Uterus (tissue), 4 donors: ENCODE measurements at places on chromosomes 7 and 10. TPM values are rescaled to one million over a fixed set of nuclear protein-coding genes. Genes with fewer than 3 reads are reported as not detected.
A peak's percentile ranks its signal among the peaks of the same experiment; 100 is the strongest.

DNA sequence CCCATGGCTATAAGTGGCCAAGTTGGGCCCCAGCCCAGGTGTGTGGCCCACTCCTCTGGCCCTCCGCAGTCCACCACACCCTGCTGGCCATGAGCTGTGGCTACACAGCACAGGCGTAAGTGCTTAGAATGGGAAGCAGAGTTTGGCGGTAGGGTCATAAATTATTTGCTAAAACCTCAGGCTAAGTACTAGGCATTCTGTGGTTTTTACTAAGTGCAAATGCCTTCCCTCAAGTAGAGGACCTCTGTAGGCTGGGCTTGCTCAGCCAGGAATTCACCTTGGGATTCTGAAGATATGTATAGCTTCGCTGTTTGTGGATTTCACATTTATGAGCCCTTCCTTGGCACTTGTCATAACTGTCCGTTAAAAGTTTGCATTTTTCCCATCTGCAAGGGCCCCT is 44.8 kb upstream of the LOXL4 start:
- no peaks in the 10 kb centered on the region for H3K4me1 ChIP-seq
- H3K27ac ChIP-seq, result no peak overlapping the region
- H3K4me3 ChIP-seq, result no peak overlapping the region
- no peak for DNase-seq
- no peaks in the 10 kb centered on the region for H3K27me3 ChIP-seq
- H3K36me3 ChIP-seq, result no peaks in the 10 kb centered on the region

DNA sequence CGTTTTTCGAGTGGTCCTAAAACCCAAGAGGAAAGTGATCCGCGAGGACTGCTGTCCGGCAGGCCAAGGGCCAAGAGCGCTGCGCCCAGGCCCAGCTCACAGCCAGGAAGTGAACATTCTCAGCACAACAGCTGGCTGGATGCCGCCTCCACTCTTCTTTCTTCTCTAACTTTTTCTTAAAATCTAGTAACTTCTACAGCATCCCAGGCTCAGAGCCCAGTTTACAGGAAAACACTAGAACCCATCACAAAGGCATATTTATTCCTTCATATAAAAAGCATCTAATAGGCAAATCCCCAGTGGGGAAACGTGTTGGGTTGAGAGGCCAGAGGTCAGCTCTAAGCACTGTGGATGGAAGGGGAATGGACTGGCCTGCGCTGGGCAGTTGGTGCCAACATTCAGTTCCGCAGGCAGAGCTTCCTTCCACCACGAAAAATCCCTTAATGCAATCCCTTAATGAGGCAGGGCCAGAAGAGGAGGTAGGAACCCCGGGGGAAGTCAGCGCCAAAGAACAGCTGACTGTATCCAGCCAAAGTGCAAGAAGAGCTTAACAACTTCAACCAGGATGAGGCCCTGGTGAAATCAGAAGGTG is 74.8 kb downstream of the ZRANB1 start:
- DNase-seq, result peak; percentile 62
- H3K4me1 ChIP-seq, result peaks cover 26% of the 10 kb centered on the region
- H3K4me3 ChIP-seq, result peak overlapping the region; percentile 3
- no peaks in the 10 kb centered on the region for H3K27me3 ChIP-seq

GRCh38 chr10:4034907-4035598 is 250.0 kb upstream of the KLF6 start:
- H3K36me3 ChIP-seq, result no peaks in the 10 kb centered on the region
- peak overlapping the region; percentile 62 for H3K27ac ChIP-seq
- no peaks in the 10 kb centered on the region for H3K4me1 ChIP-seq
- H3K27me3 ChIP-seq, result no peaks in the 10 kb centered on the region
- H3K4me3 ChIP-seq, result peak overlapping the region; percentile 17

Gene GIMAP1
- total RNA-seq, result 19.1 TPM

DNA sequence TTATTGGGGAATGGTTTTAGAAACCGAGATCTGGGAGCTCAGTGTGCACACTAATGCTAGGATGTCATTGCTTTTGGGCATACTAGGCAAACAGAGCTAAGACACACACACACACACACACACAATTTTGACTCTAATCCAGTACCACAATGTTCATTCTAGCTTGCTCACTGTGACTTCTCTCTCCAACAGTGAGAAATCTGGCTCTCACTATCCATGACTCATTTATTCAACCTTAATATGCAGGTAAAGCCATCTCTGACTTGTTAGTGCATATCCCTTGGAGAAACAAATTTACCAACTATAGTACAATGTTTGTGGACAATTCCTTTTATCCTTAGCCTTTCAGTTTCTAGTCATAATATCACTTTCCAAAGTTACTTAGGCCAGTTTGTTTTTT is 5.9 kb upstream of the BMS1 start:
- no peak overlapping the region for H3K27ac ChIP-seq
- no peaks in the 10 kb centered on the region for H3K4me1 ChIP-seq
- DNase-seq, result no peak
- no peak overlapping the region for H3K4me3 ChIP-seq
- H3K27me3 ChIP-seq, result no peaks in the 10 kb centered on the region

Gene COL26A1
- 11.8 TPM for total RNA-seq

- peaks cover 2% of the 10 kb centered on the region for H3K4me1 ChIP-seq
- no peaks in the 10 kb centered on the region for H3K27me3 ChIP-seq
- no peak for DNase-seq
- H3K4me3 ChIP-seq, result no peak overlapping the region
- H3K36me3 ChIP-seq, result no peaks in the 10 kb centered on the region
Observed at GRCh38 chr10:124653811-124654651, 90.1 kb downstream of the FAM53B start.

DNA sequence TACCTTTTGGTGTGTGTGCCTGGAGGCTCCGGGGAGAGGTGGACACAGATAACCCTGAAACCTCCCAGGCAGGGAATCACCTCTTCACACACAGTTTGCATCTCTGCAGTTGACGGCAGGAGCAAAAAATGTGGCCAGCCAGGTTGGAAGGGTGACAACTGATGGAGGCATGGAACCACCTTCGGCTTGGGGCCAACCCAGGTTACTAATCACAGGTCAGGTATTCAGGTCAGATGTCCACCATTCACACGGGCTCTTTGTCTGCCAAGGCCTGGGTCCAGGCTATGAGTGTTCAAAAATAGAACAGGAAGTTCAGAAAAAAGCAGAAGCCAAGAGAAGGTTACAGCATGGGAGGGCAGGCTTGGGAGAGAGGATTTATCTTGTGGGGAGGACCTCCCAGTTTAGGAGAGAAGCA is 137.2 kb upstream of the EFCAB10 start:
- no peak overlapping the region for H3K27ac ChIP-seq
- no peak for DNase-seq
- no peaks in the 10 kb centered on the region for H3K36me3 ChIP-seq

GRCh38 chr10:78319371-78319770 is 285.7 kb downstream of the RPS24 start:
- no peak overlapping the region for H3K4me3 ChIP-seq
- H3K36me3 ChIP-seq, result no peaks in the 10 kb centered on the region
- H3K27me3 ChIP-seq, result no peaks in the 10 kb centered on the region
- DNase-seq, result no peak
- peaks cover 14% of the 10 kb centered on the region for H3K4me1 ChIP-seq

Gene LIPN
- total RNA-seq, result not detected

Gene DOCK1
- 15.6 TPM for total RNA-seq

DNA sequence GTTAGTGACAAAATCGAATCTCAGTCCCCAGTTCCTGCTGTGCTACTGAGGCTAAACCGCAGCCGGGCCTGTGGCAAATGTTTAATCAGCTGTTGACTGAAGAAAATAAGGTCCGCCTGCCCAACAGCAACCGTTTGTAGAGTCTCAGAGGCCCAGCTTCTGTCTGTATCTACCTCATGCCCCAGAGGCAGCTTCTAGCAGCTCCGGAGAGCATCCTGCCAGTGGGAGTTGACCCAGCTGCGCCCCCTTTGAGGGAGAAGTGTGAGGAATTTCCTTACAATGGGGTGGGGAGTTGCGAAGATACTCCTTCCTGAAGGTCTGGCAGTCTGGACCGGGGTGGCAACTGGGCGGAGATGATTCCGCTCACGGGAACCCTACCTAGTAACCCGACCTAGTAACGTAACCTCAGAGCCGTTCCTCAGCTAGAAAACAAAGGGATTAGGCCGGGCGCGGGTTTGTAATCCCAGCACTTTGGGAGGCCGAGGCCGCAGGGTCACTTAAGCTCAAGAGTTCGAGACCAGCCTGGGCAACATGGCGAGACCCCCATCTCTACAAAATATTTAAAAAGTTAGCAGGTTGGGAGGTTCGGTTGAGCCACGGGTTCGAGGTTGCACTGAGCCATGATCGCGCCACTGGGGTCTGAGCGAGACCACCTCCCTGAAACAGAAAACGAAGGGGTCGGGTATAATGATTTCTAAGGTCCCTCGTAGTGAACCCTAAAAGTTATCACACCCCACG is 846 bp upstream of the ZNF775 start:
- no peaks in the 10 kb centered on the region for H3K4me1 ChIP-seq
- peak; percentile 56 for DNase-seq
- H3K27ac ChIP-seq, result peak overlapping the region; percentile 86

- peak; percentile 34 for DNase-seq
Observed at GRCh38 chr7:107201795-107202450, 33.1 kb downstream of the HBP1 start.

GRCh38 chr7:74121401-74122249 is 38.0 kb downstream of the LIMK1 start:
- no peak for DNase-seq
- no peaks in the 10 kb centered on the region for H3K4me1 ChIP-seq

GRCh38 chr7:148770004-148770403 is 71.3 kb downstream of the CUL1 start:
- no peaks in the 10 kb centered on the region for H3K4me1 ChIP-seq
- H3K27ac ChIP-seq, result no peak overlapping the region
- DNase-seq, result no peak
- no peaks in the 10 kb centered on the region for H3K36me3 ChIP-seq
- H3K27me3 ChIP-seq, result no peaks in the 10 kb centered on the region
- H3K4me3 ChIP-seq, result no peak overlapping the region

- no peaks in the 10 kb centered on the region for H3K4me1 ChIP-seq
- H3K4me3 ChIP-seq, result no peak overlapping the region
- no peaks in the 10 kb centered on the region for H3K36me3 ChIP-seq
- peak; percentile 48 for DNase-seq
Observed at GRCh38 chr10:6074489-6075301, 12.5 kb upstream of the IL2RA start.

DNA sequence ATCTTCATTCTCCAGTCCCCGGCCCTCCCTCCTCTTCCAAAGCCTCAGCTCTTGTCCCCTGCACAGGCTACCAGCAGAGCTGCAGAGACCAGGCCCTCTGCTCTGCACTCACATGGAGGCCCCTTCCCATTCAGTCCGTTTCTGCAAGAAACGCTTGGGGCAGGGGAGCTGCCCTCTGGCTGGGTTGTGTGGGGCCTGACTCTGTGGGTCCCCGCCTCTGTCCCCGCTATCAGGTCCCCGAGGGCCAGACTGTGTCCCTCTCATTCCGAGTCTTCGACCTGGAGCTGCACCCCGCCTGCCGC is 1.5 kb downstream of the PCOLCE start:
- H3K27ac ChIP-seq, result peak overlapping the region; percentile 94
- no peaks in the 10 kb centered on the region for H3K4me1 ChIP-seq
- no peak for DNase-seq
- no peaks in the 10 kb centered on the region for H3K36me3 ChIP-seq
- H3K27me3 ChIP-seq, result no peaks in the 10 kb centered on the region
- peak overlapping the region; percentile 53 for H3K4me3 ChIP-seq

GRCh38 chr10:14723052-14723689 is 51.5 kb downstream of the FAM107B start:
- no peak overlapping the region for H3K27ac ChIP-seq
- H3K4me3 ChIP-seq, result no peak overlapping the region
- no peaks in the 10 kb centered on the region for H3K27me3 ChIP-seq

DNA sequence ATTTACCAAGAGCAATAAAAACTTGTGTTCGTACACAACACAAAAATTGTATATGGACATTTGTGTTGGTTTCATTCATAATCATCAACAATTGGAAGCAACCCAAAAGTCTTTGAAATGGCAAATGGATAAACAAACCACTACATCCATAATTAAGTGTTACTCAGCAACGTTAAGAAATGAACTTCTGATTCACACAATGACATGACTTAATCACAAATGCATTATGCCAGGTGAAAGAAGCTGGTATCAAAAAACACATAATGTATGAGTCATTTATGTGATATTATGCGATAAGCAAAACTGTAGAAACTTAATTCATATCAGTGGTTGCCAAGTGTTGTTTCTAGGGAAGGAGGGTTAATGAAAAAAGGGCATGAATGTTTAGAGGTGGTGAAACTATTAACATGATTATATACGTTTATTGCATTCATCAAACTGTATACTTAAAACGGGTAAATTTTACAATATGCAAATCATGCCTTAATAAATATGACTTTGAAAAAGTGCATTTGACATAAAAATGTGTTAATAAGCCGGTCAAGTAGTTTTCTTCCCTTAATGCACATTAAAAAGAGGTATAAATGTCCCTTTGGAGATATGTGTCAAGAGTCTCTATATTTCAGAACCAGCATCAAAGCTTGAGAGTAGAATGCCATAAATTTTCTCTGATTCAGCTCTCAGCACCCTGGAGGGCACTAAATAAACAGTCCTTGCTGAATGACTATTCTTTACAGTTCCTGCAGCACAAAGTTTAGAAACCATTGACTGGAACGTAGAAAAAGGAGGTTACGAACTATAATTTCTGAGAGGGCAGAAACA is 84.8 kb upstream of the GRM3 start:
- no peak for DNase-seq
- no peaks in the 10 kb centered on the region for H3K36me3 ChIP-seq
- H3K27ac ChIP-seq, result no peak overlapping the region
- H3K4me1 ChIP-seq, result no peaks in the 10 kb centered on the region
- no peaks in the 10 kb centered on the region for H3K27me3 ChIP-seq

Gene CCDC172
- total RNA-seq, result not detected

GRCh38 chr7:32119790-32120196 is 49.6 kb upstream of the PDE1C start:
- H3K27ac ChIP-seq, result no peak overlapping the region
- no peaks in the 10 kb centered on the region for H3K4me1 ChIP-seq
- no peak overlapping the region for H3K4me3 ChIP-seq
- DNase-seq, result no peak
- no peaks in the 10 kb centered on the region for H3K27me3 ChIP-seq
- H3K36me3 ChIP-seq, result no peaks in the 10 kb centered on the region

DNA sequence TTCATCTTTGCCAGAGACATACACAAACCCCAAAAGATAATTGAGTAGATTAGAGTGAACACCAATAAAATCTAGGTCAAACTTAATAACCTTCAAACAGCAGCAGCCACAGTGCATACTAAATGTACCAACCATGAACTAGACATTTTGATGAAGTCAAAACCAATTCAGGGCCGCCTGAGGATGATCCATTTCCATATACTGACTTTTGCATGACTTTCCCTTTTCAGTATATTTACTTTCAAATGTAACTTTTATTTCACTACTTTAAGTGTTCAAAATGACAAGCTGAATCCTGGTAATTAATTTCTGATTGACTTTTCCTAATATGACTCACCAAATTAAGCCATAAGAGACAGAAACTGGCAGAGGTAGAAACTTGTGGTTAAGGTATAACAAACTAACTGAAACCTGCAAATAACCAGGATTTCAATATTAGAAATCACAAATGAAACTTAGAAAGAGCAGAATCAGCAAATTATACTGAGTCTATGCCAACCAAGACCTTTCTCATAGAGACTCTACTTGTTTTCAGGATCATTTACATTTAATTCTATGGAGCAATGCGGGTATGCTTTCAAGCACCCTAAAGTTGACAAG is 171.9 kb upstream of the LRRN3 start:
- H3K4me3 ChIP-seq, result no peak overlapping the region
- no peak overlapping the region for H3K27ac ChIP-seq
- no peak for DNase-seq
- H3K4me1 ChIP-seq, result no peaks in the 10 kb centered on the region

GRCh38 chr10:122276611-122277208 is 5.6 kb downstream of the BTBD16 start:
- no peaks in the 10 kb centered on the region for H3K4me1 ChIP-seq
- H3K27ac ChIP-seq, result no peak overlapping the region
- no peak for DNase-seq
- no peaks in the 10 kb centered on the region for H3K27me3 ChIP-seq
